ENCODE measurements at places on chromosomes 16 and 17.

- no peak for DNase-seq
These were observed 52.6 kb downstream of the CYB5B start for GRCh38 chr16:69476920-69477443.

DNA sequence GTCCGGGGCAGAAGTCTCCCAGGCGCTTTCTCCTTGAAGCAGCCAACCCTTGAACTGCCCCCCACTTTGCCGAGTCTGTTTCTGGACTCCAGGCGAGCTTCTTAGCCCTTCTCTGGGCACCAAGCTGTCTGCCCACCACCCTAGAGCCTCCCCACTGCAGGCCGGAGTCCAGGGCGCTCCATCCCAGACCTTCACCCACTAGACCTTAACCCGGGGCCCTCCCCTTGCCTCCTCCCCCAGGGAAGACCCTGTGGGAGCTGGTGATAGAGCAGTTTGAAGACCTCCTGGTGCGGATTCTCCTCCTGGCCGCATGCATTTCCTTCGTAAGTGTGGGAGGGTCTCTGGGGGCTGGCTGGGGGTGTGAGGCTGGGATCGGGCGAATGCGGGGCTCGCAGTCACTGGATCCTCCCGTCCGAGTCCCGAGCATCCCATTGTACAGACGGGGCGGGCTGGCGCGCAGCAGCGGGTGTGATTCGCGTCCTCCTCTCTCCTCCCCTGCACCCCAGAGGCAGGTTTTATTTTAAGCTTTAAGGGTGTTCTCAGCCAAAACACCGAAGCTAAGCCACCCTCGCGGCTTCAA lies 1.1 kb downstream of the ATP2A1 start:
- DNase-seq = no peak

- DNase-seq = no peak
These were observed 60.2 kb downstream of the SMPD3 start for GRCh38 chr16:68388124-68388523.

DNA sequence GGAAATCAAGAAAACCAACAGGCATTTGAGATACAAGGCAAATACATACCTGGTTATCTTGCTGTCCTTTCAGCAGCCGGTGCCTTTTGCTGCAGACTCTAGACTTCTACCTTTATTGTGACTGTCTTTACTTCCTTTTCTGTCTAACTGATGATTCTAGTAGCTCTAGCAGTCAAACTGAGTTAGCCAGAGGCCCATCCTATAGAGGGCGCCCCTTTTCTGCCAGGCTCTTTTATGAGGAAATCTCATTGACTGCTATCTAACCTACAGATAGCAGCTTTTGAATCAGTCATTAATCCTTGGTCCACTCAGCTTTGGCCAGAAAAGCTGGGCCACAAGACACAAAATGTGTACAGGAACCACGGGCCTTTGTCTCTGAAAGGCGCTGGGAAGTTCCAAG lies 87.5 kb upstream of the WSB1 start:
- DNase-seq = no peak

DNA sequence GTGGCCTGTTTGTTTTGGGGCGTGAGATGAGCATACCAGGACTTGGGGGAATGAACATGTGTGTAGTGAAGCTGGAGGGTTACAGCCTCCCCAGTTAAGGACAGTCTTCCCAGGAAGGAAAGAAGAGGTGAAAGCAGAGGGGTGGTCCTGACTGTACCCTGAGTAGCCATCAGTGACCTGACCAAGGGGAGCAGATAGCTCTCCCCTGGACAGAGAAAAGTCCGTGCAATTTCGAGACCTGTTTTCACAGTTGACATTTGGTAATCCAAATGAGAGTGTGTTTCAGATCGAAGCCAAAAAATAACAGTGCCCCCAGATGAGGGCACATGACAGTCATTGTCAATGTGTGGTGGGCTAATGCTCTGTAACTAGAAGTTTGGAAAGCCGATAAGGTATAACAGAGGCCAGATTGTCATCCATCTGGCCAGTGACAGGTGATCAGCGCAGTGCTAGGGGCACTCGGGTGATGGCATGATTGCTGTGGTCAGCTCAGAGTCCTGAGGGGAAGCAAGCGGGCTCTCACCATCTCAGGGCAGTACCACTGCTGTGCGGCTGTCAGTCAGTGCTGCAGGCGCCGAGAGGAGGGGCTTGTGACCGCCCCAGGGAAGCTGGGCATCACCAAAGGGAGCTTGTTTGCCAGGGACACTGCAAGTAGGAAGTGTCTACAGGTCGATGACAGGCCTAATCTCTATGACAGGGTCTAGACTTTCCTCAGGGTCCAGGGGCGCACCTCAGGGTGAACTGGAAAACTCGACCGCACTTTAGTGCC lies 1.1 kb upstream of the NME2 start:
- no peak for DNase-seq

DNA sequence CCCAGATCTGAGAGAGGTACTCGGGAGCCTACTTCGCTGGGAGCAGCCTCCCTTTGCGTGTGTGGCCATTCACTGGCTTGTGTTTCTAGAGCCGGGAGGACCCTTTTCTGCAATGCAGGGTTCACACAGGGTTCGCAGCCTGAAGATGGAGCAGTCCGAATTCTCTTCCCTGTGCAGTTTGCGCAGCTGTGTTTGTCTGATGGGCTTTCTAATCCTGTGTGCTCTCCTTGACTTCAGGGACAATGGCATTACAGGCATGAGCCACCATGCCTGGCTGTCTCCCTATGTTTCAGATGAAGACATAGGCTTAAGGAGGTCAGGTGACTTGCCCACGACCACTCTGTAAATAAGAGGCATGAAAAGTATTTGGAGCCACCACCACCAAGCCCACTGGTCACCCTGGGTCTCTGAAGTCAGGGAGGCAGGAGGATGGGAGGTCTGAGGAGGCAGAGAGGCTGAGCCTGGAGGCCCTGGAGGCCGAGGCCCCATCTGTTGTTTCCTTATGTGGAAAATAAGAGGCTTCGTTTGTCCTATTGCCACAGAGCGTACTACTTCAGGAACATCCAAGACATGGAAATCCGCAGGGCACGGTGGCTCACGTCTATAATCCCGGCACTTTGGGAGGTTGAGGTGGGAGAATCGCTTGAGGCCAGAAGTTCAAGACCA lies 5.0 kb upstream of the STH start:
- no peak for DNase-seq

DNA sequence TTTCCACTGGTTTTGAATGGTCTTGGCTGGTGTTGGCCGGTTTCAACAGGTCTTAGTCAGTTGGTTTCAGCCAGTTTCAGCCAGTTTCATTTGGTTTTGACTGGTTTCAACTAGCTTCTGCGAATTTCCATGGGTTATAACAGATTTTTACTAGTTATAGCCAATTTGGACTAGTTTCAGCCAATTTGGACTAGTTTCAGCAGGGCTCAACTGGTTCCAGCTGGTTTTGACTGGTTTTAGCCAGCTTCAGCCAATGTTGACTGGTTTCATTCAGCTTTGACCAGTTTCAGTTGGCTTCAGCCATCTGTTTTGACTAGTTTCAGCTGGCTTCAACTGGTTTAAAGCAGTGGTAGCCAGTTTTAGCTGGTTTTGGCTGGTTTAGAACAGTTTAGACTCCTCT lies 432.6 kb downstream of the UTP18 start:
- DNase-seq = no peak

- no peak for DNase-seq
These were observed 15.4 kb upstream of the MYO18A start for GRCh38 chr17:29195465-29196081.

DNA sequence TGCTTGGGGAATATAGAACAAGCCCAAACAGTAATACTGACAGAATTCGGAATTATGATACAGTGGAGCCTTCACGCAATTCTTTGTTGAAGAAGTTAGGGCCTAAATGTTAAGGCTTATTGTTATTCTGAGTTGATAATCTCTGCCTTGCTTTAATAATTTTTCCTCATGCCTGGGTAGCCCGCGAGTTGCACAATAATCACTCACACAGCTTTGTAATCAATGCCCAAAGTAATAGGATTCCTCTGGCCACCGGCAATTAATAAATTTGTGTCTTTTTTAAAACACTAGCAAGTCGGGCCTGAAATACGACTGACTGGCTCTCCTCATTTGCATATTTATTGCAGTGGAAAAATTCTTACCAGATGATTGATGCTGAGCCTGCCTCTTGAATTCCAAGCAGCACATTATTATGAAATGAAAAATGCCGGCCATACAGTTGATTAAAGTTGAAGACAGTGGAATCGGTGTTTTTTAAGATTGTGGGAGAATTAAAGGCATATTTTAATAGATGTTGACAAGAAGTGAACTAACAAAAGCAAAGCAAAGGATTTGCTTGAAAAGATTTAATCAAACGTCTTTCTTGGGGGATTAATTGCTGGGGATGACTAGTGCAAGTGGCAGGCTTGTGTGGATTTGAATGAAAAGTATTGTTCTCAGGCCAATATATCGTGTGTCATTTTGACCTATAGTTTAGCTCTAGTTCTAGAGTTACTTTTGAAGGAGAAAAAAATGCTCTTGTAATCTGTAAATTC lies 30.2 kb downstream of the AATF start:
- no peak for DNase-seq

GRCh38 chr16:6356911-6357310 lies 975.7 kb upstream of the RBFOX1 start:
- DNase-seq = no peak

DNA sequence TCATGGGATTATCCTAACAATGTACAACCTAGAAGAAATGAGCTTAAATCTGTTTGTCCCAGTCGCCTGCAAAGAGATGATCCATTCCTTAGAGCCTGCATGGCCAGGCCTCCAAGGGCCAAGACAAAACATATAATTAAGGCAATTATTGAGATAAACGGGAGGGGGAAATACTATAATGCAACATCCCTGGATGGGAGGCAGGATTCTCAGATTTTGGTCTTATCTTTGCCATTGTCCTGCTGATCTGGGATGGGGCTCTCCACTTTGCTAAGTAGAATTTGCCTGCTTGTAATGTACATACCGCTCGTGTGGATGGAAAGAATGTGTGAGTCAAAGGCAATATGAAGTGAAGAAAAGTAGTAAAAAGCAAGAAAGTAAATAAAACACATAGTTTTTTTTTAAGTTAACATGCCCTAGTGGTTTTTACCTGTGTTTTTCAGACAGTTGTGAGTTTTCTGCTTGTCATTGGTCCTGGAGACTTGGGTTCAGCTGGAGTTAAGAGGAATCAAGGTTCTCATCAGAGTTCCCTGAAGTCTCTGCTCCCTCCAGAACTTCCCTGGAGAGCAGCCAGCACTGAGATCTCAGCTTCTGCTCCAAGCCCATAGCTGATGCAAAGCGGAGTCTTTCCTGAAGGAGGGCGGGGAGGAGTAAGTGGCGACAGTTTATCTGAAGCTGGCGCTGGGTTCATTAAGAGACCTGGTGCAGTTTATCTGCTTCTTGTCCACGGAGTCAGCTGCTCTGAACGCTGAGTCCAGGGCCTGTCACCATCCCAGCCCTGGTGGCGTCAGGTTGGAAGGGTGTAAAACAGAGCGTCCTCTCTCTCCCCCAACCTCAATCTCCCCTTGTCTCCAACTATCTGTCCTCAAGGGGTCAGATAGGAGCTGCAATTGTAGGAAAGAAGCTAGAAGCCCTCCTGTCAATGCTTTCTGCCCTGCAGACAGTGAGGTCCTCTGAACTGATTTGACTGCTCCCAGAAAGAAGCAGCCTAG lies 30.1 kb downstream of the HOXB1 start:
- no peak for DNase-seq

DNA sequence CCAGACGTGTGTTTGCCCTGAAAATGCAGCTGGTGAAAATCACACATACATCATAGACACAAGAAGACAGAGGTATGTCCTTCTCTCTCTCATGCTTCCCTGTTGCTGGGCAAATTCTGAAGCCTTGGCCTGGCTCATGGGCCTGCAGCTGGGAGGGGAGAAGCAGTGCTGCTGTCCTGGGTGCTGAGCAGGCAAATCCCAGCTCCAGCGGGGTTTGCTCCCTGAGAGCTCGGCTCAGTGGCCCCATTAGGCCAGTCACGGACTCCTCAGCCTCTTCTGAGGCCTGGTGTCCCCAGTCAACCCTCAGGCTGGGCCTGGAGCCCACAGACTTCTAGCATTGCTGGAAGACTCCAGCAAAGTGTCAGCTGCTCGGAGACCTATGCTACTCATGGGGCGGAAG lies 11.7 kb downstream of the RHBDL3 start:
- DNase-seq = no peak

- no peak for DNase-seq
These were observed 10.3 kb downstream of the MPP3 start for GRCh38 chr17:43822570-43823190.

GRCh38 chr17:81537343-81537855 lies 9.2 kb downstream of the FSCN2 start:
- DNase-seq = no peak

DNA sequence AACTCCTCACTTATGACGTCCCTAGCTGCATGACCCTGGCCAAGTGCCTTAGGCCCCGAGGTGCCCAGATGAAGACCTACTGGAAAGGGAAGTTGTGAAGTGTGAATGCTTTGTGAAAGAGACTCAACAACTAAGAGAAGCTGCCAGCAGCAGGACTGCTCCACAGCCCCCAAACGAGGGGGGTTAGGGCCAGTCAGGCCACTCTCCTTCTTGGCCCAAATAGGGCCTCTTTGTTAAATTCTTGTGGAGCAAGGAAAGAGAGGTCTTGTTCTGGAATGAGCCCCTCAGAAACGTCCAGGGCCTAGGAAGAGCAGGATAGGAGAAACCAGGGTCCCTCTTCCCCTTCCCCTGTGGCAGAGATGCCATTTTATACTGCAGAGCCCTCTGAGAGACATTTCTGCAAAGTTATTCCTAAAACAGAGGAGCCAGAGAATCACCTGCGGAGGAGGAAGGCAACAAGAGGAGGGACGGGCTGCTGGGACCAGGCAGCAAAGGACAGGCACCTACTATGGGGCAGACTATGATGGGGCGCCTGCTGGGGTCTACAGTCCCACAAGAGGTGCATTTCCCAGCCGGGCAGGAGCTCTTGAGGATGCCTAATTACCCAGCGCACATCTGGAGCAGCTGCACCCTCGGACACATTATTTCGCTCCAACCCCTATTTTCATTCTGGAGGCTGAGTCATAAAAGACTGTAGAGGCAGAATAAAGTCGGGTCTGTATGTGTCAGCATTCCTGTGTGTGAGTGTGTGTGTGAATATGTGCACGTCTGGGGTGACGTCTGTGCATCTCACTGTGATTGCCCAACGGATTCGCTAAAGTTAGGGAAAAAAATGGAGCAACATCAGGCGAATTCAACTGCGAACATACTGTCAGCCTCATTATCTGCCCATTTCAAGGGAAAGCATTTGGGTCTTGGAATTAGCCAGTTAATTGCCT lies 11.4 kb upstream of the HOXB9 start:
- no peak for DNase-seq

- no peak for DNase-seq
These were observed 330.3 kb downstream of the SEC14L1 start for GRCh38 chr17:77470800-77471733.

GRCh38 chr17:60390925-60391470 lies 935 bp downstream of the USP32 start:
- no peak for DNase-seq

GRCh38 chr16:13999071-13999894 lies 71.8 kb upstream of the MRTFB start:
- no peak for DNase-seq

DNA sequence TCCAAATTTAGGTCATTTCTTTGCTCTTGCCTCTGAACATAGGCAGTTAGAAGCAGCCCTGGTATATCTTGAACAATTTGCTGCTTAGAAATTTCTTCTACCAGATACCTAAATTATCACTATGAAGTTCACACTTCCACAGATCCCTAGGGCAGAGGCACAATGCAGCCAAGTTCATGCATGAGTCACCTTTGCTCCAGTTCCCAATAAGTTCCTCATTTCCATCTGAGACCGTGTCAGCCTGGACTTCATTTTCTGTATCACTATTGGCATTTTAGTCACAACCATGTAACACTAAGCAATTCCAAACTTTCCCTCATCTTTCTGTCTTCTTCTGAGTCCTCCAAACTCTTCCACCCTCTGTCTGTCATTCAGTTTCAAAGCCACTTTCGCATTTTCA lies 45.0 kb downstream of the KCNJ16 start:
- no peak for DNase-seq

- DNase-seq = no peak
These were observed 17.7 kb downstream of the SLC7A6 start for GRCh38 chr16:68282064-68282452.

Measured in stimulated activated CD8-positive, alpha-beta memory T cell treated with anti-CD3 and anti-CD28 coated beads, Interleukin-15, amount 100 ng/mL, for 48 hours (primary cell).